ENCODE measurements at places on chromosomes 13 and 19.
A peak's percentile ranks its signal among the peaks of the same experiment; 100 is the strongest.

DNA sequence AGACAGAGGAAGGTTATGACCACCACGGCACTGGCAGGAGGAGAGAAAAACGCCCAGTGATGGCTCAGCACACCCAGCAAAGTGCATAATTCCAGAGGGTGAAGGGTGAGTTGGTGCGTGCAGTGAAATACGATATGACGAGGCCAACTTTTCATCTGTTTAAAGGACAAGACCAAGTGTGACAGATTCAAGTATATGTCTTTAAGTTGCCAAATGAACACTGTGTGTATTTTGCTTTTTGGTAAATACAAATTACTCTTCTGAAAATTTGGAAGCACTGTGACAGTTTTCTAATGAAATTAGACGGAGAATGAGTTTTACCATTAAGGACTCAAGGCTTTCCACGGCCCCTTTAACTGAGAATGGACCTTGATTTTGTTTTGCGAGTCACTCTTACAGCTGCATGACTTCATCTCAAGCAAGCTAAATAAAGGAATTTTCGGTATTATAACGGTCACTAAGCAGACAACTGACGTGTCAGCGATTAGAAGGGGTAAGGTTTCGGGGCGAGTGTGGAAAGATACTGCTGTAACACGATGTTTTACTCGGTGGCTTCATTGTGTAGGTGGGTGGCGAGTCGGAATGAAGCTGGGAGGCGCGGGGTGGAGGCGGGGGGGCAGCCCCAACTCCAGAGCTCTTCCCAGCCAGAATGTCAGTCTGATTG, 22.8 kb downstream of the COL4A2 start:
- DNase-seq = no peak

DNA sequence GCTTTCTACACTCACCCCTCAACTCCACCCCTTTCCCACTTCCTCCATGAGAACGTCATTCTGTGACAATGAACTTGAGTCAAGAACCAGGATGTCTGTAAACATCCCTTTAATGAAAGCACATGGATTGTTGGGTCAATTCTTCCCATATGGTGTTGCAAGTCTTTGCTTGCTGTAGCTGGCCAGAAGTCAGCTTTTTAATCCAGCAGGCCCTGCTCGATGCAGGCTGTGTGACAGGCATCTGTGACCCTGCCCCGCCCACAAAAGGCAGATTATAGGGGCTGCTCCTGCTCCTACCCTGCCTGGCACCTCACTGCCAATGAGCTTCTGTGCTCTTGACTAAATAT, 78.0 kb downstream of the STARD13 start:
- DNase-seq = no peak

GRCh38 chr13:50085063-50085462, 69.8 kb downstream of the KCNRG start:
- no peak for DNase-seq

DNA sequence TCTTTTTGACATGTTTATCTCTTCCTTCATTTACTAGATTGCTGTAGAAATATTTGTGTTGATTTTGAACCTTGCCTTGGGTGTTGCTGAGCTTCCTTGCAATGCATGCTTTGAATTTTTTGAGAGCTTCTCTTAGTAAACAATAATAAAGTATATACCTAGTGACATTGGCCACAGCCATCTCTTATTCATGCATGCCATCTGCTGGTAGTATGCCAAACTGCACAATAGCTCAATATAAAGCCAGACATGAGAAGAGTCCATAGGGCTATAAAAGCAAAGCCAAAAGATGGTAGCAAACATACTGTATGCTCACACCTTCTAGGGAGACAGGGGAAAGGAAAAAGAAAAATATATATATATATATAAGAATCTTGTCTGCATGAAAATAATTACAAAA, 18.9 kb upstream of the ZSCAN5A start:
- peak; percentile 34 for DNase-seq

DNA sequence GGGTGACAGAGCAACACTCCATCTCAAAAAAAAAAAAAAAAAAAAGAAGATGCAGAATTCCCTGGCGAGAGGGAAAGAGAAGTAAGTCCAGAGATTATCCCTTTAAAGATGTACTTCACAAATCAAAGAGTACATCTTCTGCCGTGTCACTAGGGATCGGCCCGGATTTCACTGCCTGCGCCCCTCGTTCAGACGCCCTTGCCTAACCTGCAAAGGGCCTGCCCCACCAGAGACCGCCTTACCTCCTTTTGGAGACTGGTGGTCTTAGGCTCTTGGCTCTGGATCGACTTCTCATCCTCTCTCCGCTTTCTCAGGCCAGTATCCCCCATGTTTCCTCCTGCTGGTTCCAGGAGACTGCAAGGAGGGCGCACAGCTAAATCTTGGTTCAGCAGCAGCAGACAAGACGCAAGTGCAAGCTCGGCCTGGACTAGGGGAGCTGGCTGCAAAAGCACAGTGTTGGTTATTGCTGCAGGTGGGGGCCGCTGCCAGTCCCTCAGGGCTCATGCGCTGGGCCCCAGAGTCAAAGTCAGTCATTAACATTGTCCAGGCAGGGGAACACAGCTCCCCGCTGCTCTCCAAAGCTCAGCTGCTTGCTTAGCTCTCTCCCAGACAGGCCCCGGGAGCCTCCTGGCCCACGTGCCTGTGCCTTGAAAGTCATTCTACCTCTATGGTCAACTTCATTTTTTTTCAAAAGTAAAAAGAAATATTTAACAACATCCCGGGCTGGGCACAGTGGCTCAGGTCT, 1.2 kb downstream of the SLC7A9 start:
- no peak for DNase-seq

DNA sequence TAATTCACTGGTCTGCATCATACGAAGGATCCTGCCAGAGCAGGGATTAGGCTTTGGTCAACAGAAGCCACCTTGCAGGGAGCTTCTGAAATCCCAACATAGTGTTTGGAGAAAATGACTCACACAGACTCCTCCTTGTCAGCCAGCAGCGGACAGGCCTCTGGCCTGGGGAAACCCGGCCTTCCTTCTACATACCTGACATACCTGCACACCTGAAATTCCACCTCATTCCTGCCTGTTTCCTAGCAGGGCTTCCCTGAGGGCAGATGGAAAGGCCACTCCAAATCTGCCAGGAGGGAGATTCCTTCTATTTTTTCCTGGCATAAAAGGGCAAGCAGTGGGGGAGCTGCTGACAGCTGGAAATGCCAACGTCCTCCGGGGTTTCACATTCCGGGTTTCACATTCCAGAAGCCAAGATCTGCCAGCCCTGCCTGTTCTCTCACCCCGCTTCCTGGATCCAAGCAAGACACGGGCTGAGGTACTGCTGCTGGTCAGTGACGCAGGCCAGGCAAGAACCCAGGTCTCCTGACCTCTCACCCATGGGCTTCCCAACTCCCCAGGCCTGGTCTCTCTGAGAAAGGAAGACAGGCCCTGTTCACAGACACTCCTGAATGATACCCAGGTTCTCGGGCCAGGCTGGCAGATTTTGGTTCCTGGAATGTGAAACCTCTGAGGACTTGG, 18.2 kb upstream of the IGFL1 start:
- DNase-seq = no peak

- DNase-seq = no peak
These were observed 542.1 kb downstream of the SLITRK1 start for GRCh38 chr13:83340170-83340569.

GRCh38 chr13:44664308-44664707, 88.2 kb upstream of the TSC22D1 start:
- DNase-seq = no peak

GRCh38 chr19:6038634-6039405, 60.9 kb upstream of the RANBP3 start:
- peak; percentile 77 for DNase-seq

GRCh38 chr19:31349160-31349881, at the start of gene TSHZ3:
Gene TSHZ3, minus strand, starts transcription at chr19:31349436. Its CDS starts 217 bp downstream, at chr19:31349219.
- peak; percentile 67 for DNase-seq

GRCh38 chr13:42022796-42023493, 25.5 kb upstream of the DGKH start:
- no peak for DNase-seq

DNA sequence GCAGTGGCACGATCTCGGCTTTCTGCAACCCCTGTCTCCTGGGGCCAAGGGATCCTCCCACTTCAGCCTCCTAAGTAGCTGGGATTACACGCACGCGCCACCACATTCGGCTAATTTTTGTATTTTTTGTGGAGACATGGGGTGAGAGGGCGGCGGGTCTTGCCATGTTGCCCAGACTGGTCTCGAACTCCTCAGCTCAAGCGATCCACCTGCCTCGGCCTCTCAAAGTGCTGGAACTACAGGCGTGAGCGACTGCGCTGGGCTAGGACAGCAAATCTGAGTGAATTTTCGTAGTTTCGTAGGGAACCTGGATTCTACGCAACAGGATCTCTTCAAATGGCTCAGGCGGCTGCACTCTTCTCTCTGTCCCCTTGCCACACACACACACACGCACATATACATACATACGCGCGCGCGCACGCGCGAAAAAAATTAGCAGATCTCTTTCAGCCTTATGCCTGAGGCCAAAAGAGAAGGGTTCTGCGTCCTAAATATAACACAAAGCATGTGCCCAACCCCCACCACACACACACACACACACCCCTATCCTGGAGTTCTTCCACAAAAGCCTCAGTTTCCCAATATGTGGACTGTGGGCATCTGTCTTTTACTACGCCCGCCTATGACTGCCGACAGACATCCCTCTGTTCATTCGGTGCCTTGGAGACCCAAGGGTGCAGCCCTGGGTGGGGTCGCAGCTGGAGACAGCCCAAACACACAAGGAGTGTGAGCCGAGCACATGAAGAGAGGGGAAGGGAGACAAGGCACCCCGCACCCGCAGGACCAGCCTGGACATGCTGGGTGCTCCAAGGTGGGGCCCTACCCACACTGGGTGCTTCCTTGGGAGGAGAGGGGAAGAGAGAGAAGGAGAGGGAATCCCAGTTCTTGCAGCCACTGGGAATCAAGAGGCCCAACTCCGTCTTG, 616 bp downstream of the PINLYP start:
- no peak for DNase-seq

GRCh38 chr19:30662211-30662861, 290.2 kb downstream of the ZNF536 start:
- DNase-seq = no peak

DNA sequence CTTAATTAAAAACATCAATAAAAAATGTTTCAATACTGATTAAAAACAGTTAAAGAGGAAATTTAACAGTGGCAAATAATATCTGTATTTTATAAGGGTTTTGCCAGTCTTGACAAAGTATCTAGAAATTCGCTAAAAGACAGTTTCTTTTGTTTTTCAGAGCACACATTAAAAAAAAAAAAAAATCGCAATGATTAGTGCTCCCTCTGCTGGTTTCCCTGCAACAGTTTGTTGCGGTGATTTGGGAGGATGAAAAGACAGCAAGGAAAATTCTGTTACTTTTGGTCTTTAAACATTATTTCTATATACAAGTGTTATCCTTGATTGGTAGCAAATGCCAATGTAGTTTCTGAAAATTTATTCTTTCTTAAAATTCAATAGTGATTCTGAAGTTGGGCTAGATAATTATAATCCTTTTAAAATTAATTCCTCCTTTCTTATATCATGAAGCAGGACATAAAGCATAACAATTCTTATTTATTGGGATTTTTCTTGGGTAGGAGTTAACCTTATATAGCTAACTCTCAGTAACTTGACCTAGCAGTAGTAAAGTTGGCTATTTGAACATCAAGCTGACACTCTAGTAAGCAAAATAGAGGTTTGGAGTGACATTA, 23.1 kb upstream of the SPRY2 start:
- DNase-seq = no peak

GRCh38 chr13:110887597-110888333, 27.1 kb downstream of the ANKRD10 start:
- no peak for DNase-seq

- no peak for DNase-seq
These were observed 212.5 kb upstream of the SOX1 start for GRCh38 chr13:111854403-111854802.

DNA sequence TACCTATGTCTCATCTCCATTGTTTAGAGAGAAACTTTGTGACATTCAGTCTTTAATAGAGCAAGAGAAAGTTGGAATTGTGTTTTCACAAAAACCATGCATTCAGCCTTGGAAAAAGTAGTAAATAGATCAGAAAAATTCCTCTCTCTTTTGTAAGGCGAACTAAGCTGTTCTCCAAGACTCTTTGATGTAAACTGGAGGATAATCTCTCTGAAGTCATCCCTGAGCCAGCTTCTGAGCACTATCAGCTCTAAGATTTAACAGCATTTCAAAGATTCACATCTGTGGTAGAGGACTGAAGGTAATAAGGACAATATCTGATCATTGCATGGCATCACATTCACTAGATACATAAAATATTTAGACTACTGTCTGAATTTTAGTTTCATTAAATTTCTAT, 904.6 kb upstream of the ATXN8OS start:
- DNase-seq = no peak

DNA sequence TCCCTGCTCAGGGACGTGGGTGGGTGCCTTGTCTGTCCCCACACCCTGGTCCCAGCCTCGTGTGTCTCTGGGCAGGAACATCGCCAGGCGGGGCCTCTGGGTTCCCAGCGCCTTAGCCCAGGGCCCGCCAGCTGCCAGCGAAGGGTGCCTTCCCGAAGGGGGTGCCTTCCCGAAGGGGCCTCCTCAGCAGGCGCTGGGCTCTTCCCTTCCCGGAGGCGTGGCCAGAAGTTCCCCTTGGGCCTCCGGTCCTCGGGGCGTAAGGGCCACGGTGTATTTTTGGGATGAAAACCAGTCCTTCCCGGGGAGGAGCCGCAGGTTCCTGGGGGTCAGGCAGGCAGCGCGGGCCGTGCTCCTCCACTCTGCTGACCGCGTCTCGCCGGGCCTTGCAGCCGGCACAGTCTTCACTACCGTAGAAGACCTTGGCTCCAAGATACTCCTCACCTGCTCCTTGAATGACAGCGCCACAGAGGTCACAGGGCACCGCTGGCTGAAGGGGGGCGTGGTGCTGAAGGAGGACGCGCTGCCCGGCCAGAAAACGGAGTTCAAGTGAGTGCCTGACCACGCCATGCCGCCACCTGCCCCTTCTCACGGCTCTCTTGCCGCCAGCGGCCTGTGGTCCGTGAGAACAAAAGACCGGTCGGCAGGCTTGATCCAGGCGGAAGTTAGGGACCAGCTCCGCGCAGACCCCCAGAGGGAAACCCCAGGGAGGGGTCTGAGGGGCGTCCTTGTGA, 6.9 kb downstream of the BSG start:
- no peak for DNase-seq

DNA sequence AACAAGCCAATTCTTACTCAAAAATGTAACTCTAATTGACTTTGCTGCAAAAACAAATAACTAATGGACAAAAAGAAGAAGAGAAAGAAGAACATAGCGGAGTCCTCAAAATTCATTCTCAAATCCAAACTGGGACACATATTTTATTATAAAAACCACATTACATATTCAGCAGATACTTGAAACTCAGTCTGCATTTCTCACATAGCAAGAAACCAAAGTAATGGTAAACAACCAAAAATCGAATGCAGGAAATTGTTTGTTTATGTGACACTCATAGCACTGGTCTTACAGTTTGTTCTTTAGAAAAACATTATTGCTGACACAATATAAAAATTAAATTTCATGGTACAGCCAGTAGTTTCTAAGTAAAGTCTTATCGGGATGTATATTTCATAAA, 789.8 kb downstream of the SLITRK6 start:
- DNase-seq = no peak

GRCh38 chr13:86581706-86582105, 782.5 kb upstream of the SLITRK6 start:
- no peak for DNase-seq

- no peak for DNase-seq
These were observed 57.1 kb downstream of the ALOX5AP start for GRCh38 chr13:30792285-30793000.

- no peak for DNase-seq
These were observed 2.5 kb upstream of the GPX4 start for GRCh38 chr19:1101337-1101698.

- no peak for DNase-seq
These were observed 146.9 kb downstream of the TEX29 start for GRCh38 chr13:111467111-111467890.
